ENCODE measurements at places on chromosomes 4 and X.

- DNase-seq: peak; percentile 10
Measured at GRCh38 chrX:84907324-84907968, 96.2 kb upstream of the APOOL start.

DNA sequence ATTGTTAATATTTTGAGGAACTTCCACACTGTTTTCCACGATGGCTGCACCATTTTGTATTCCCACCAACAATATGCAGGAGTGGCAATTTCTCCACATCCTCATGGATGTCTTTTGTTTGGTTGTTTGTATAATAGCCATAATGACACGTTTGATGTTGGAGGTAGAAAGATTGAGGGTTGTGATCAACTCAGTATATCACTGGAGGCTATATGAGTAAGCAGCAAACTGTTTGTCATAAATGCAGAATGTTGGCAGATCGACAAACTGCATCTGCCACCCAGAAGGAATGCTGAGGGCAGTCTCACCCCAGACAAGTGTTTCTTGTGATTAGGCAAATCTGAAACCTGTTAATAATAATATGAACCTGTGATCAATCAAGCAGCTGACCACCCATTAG is 243.9 kb upstream of the WDFY3 start:
- no peak for DNase-seq

GRCh38 chrX:15194146-15194545 is 75.7 kb downstream of the ASB9 start:
- DNase-seq: no peak

DNA sequence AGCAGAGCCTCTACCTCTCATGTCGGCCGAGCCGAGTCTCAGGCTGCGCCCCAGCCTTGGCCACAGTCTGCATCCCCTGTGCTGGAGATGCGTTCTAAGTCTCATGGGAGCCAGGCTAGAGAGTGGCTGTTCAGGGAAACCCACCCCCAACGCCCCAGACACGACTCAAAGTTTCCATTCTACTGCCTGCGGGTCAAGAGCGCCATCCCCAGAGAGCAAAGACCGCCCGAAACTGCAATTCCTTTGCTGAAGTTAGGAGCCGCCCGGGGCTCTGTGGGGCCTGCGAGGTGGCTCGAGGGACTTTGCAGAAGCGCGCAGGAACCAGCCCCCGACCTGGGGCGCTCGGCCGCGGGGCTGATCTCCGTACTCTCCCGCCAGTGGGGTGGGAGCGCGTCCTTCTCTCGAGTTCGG is 10.0 kb upstream of the ELF4 start:
- DNase-seq: no peak

GRCh38 chr4:48042979-48043461 is 26.4 kb downstream of the NIPAL1 start:
- no peak for DNase-seq

DNA sequence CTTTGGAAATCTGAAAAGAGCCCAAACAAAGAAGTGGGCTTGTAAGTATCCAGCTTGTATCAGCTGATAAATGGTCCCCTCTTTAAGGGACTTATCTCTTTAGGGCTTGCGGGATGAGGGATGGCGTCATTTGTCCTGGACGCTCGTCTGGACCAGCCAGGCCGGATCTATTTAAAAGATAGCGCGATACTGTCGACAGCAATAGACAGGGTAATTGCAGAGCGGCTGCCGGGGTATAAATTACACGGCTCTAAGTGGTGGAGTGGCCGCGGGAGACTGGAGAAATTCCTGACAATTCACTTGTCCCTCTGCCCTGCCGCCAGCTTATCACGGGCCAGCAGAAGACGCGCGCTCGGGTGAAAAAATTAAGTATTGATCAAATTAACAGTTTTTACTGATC is 90.7 kb downstream of the FAM53A start:
- no peak for DNase-seq

All from fibroblast of pulmonary artery (primary cell).